NCI-H2081 treated with DMSO at 0.1 percent for 48 hours (cell line): ENCODE measurements at places on chromosomes 13 and 19.

DNA sequence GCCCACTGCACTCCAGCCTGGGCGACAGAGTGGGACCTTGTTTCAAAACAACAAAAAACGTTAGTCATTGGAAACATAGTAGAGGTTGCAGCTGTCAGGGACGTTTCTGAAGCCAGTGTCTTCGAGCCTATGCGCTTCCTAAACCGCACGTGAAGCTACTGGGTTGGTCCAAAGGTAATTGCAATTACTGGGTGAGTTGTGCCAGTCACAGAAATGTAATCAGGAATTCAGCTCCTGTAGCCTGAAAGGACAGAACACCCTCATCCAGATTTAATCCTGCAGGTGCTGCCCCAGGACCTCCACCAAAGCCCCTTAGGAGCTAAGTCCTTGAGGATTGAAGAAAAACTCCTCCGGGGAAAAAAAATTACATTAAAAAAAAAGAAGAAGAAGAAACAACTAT lies 2.4 kb upstream of the RHPN2 start:
- no peak for DNase-seq

GRCh38 chr13:113195360-113195759 lies 13.1 kb downstream of the PCID2 start:
- no peak for DNase-seq

DNA sequence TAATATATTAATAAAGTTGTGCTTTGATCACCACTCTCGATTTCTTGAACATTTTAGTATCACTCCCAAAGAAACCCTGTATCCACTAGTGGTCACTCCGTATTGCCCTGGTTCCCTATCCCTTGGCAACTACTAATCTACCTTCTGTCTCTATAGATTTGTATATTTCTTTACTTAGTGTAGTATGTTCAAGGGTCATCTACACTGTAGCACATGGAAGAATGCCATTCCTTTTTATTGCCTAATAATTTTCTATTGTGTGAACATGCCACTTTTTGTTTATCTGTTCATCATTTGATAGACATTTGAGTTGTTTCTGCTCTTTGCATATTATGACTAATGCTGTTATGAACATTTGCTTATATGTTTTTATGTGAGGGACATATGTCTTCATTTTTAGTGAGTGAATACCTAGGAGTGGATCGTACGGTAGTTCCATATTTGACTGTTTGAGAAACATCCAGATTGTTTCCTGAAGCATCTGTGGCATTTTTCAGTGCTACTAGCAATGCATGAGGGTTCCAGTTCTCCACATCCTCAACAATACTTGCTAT lies 254.0 kb downstream of the GPC6 start:
- no peak for DNase-seq

- DNase-seq = no peak
Observed at GRCh38 chr19:3471954-3472655, 8.2 kb downstream of the SMIM24 start.

DNA sequence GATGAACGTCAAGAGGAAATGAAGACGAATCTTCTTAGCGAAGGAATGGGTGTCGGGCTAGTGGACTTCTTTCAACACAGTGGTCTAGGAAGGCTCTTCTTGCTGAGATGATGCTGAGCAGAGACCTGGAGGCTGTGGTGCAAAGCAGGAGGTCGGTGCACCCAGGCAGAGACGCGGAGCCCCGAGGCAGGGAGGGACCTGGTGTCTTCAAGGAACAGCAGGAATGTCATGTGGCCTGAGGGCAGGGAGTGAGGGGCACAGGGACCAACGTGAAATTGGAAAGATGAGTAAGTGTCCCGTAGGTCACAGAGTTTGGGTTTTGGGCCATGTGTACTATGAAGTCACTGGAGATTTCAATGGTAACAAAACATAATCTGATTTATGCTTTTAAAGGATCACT lies 11.4 kb upstream of the CDC42EP5 start:
- DNase-seq = no peak

GRCh38 chr19:45200568-45200967 lies 22.0 kb downstream of the BLOC1S3 start:
- DNase-seq = no peak
